ENCODE measurements at places on chromosomes 13 and 19.

GRCh38 chr13:113152691-113152983 lies 5.8 kb upstream of the PROZ start:
- no peak for DNase-seq

DNA sequence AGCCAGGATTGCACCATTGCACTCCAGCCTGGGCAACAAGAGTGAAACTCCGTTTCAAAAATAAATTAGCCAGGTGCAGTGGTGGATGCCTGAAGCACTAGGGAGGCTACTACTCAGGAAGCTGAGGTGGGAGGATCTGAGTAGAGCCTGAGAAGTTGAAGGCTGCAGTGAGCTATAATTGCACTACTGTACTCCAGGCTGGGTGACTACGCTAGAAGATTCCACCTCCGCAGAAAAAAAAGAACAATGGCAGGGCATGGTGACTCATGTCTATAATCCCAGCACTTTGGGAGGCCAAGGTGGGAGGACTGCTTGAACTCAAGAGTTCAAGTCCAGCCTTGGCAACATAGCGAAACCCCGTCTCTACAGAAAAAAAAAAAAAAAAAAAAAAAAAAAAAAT lies 20.5 kb downstream of the HAUS8 start:
- DNase-seq: no peak

GRCh38 chr19:56699552-56699951 lies 28.0 kb upstream of the ZNF835 start:
- no peak for DNase-seq

- no peak for DNase-seq
These were observed 18.8 kb upstream of the GPR183 start for GRCh38 chr13:99326012-99326411.

DNA sequence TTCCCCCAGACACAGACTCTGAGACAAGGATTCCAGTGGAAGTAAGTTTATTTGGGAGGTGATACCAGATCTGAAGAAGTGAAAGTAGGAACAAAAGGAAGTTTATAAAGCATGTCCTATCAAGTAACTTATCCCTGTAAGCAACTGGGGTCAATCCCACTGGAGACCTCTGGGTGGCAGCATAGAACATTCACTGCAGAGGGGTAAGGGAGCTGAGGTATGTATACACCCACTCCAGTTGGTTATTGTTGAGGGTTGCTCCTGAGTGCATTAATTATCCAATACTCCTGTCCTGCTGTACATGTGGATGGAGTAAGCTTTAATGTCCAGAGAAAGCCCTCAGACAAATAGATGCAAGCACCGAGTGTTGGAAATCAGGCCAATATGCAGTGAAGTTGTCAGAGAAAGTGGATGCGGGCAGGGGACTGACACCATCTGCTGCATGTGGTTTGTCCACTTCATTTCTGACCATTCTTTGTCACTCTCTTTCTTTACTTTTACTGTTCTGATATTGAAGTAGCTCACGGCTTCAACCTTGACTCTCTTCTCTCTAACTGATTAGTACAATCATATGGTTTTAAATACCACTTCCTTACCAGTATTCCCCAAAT lies 46.7 kb downstream of the NOTCH3 start:
- DNase-seq: no peak

- no peak for DNase-seq
These were observed 14.8 kb downstream of the OPA3 start for GRCh38 chr19:45569619-45570421.

DNA sequence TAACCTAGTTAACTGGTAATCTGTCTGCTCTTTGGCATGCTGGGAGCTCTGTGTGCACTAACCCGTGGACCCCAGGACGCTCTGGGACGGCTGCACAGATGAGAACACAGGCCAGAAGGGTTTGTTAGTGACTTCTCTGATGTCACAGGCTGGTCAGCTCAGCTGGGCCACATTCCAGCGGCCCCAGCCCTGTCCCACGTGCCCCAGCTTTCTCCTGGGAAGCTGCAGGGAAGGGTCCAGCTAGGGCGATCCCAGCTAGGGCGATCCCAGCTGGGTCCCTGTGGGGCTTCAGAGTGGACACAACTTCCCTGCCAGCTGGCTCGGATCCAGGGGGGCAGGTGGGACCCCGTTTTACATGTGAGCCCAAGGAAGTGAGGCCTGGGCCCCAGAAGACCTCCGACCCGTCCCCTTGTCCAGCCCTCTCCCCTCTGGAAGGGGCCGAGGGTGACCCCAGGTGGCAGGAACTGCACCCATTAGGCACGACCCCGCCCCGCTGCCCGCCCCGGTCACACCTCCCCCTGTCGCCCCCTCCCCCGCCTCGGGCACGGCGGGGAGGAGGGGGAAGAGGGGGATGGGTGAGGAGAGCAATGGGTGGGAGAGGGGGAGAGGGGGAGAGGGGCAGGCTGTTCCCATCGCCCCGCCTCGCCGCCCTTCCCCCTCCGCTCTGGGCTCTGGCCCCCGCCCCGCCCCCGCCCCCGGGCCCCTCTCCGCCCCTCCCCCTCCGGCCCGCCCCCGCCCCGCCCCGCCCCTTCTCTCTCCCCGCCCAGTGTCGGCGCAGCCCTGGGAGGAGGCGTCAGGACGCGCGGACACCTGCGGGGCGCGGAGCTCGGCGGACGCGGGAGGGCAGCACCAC lies 75.2 kb upstream of the MCF2L start:
- DNase-seq: no peak
